ENCODE measurements at places on chromosomes 2 and 18.

- no peak for DNase-seq
These were observed 303.1 kb upstream of the VWC2L start for GRCh38 chr2:214107726-214108125.

- DNase-seq = no peak
These were observed 411.6 kb downstream of the ZNF521 start for GRCh38 chr18:24940416-24940815.

- no peak for DNase-seq
These were observed 519.4 kb upstream of the DSEL start for GRCh38 chr18:68035774-68036522.

GRCh38 chr2:188345831-188346458, 54.3 kb downstream of the GULP1 start:
- DNase-seq = no peak

GRCh38 chr2:212538305-212539071, at the start of gene ERBB4:
ERBB4 (minus strand) TSS chr2:212538802; CDS start chr2:212538530, 272 bp downstream.
- DNase-seq = no peak

DNA sequence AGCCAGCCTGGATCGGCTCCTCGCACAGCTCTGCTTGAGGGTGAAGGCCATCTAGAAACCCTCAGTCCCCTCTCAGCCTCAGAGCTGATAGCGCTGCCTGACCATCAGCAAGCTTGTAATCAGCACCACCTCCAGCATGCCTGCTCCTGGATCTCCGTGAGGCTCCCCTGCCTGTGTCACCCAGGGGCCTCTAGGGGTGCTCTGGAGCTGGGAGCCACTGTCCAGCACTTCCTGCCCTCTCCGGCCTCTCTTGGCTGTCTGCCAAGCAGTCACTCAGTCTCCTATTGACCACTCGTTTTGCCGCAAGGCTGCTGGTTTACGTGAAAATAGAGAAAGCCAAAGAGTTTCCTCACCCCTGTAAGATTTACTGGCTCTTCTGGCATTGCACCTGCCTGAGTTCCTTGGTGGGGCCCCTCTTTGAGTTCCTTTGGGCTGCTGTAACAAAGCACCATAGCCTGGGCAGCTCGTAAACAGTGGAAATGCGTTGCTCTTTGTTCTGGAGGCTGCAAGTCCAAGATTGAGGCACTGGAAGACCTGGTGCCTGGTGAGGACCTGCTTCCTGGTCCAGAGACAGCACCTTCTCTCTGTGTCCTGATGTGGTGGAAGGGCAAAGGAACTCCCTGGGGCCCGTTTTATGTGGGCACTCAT, 17.9 kb downstream of the CAPN10 start:
- no peak for DNase-seq

- no peak for DNase-seq
These were observed 467.7 kb upstream of the ID2 start for GRCh38 chr2:8214036-8214615.

DNA sequence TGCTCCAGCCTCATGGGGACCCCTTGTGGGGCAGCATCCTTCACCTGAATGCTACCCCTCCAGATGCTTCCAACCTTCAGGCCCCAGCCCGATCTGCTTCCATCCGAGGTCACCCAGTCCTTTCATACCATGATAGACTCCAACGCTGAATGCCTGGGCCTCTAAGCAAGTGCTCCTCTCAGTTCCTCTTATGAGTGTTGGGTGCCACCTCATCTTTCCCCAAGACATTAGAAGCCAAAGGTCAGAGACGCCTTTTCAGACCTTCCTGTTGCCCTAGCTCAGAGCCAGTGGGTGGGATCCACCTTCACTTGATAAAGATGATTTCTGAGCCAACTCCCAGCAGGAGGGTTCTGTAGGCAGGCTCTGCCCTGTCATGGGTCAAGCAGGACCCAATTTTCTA, 174.5 kb upstream of the MGAT5 start:
- no peak for DNase-seq

- DNase-seq = no peak
These were observed 630 bp downstream of the PPM1G start for GRCh38 chr2:27408601-27409320.

GRCh38 chr2:241094924-241095420, 7.1 kb downstream of the MTERF4 start:
- DNase-seq = no peak

GRCh38 chr2:96795076-96795475, 21.0 kb upstream of the CNNM3 start:
- DNase-seq = no peak

GRCh38 chr2:62992561-62992960, 58.1 kb upstream of the OTX1 start:
- no peak for DNase-seq

DNA sequence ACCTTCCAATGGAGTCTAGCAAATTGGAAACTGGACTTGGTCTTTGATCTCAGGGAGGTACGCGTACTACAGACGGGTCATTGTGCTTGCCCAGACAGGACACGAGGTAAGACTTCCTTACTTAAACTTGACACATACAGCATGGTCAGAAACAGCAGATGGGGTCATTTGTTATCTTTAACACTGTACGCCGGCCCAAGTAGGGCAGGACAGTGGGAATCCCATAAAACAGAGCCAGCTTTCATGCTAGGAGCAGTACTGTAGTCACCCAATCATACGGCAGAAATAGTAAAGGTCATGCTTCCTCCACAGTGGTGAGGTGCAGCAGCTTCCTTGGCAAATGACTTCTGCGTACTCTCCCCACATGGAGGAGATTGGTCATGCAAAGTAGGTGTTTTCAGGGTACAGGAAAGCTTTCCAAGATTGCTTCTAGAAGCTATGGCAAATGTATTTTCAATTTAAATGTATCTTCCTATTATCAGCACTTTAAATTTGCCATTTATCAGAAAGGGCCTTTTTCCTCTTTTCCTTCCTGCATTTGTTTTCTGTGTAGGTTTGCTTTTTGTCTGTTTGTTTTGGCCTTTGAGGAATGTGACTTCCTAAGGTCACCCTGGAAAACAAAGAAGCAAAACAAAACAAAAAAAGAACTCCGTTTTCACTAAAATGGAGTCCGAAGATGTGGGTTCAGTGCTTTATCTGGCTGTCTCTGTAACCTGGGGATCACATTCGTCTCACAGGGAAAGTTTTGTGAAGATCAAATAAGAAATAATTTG, 74.0 kb upstream of the DSG1 start:
- no peak for DNase-seq

GRCh38 chr18:2982022-2982421, 30.9 kb downstream of the LPIN2 start:
- DNase-seq = no peak

- DNase-seq = no peak
These were observed 292.5 kb downstream of the ALK start for GRCh38 chr2:29628862-29629261.

- no peak for DNase-seq
These were observed 3.3 kb upstream of the WNT10A start for GRCh38 chr2:218877331-218877730.

DNA sequence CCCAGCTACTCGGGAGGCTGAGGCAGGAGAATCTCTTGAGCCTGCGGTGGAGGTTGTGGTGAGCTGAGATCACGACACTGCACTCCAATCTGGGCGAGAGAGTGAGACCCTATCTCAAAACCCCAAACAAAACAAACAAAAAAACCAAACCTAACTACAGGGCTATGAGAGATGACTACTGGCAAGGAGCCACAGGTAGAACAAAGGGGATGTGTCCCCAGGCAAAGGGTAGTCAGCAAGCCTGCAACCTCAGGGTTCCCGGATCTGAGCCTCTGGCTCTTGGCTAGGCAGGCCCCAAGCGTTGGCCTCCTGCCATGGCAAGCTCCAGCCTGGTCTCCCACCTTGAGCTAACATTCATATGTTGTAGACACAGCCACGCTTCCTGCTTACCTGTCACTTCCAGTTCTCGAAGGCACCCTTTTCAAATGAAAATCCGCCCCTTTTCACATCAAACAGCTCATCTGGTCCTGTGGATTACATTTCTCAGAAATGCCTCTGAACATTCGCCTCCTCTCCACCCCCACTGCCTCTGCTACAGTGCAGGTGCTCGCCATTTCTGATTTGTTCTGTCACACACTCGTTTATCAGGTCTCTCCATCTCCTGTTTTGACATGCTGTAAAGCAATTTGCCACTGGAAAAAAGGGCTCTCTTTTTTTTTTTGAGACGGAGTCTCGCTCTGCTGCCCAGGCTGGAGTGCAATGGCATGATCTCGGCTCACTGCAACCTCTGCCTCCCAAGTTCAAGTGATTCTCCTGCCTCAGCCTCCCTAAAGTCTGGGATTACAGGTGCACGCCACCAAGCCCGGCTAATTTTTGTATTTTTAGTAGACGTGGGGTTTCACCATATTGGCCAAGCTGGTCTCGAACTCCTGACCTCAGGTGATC, 13.1 kb upstream of the ACTR3 start:
- DNase-seq = no peak

- no peak for DNase-seq
These were observed 207.2 kb downstream of the SLC8A1 start for GRCh38 chr2:40244675-40245074.

DNA sequence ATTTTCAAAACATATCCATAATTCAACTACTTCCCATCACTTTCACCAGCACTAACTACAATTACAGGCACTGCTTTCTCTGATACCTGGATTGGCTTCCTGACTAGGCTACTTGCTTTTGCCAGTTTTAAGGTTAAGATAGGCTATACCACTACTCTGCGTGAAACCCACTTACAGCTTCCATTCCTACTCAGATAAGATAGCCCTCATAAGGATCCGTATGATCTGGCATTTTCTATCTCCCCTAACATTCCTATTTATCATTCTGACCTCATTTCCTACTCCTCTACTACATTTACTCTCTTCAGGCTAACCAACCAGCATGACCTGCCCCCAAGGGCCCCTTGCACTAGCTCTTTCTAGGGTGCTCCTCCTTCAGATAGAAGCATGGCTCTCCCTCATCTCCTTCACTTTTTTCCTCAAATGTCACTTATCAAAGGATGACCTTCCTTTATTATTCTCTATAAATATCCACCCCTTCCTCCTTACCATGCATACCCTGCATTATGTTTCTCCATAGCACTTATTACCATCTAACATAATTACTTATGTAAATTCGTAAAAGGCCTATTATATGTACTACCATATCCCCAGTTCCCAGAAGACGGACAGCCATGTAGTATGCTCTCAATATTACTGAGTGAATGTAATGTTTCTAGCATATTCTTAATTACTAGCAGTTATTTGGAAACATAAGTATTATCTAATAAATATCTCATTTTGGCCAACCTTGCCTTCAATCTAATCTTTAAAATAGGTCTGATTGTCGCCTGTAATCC, 4.4 kb downstream of the TIA1 start:
- no peak for DNase-seq

GRCh38 chr2:24018241-24018640, 8.4 kb downstream of the MFSD2B start:
- DNase-seq = no peak

DNA sequence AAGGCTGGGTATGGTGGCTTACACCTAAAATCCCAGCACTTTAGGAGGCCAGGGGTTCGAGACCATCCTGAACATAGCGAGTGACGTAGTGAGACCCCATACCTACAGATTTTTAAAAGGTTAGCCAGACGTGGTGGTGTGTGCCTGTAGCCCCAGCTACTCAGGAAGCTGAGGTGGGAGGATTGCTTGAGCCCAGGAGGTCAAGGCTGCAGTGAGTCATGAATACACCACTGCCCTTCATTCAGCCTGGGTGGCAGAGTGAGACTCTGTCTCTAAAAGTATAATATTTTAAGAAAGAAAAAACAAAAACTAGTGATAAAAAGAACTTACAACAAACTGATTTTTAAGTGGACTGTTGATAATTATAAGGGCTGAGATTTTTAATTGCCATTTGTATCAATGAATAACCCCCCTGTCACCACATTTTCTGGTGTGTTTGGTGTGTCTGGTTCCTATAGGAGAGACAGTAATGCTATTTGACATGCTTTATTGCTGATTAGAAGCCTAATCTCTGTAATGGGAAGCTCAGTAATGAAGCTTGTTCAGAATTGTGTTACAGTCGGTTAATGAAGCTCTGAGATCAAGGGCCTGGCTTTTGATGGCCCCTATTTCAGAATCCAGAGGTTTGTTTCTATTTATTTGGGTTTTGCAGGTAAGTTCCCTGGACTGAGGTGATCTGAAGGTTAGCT, 147.0 kb downstream of the NEDD4L start:
- DNase-seq = no peak

- DNase-seq = no peak
These were observed 12.8 kb downstream of the C2orf69 start for GRCh38 chr2:199923924-199924323.

- no peak for DNase-seq
These were observed 116.3 kb downstream of the DHRS9 start for GRCh38 chr2:169185711-169186110.

- no peak for DNase-seq
These were observed 46.9 kb upstream of the CNOT11 start for GRCh38 chr2:101205521-101206479.

GRCh38 chr18:24341361-24341760, 56.3 kb downstream of the OSBPL1A start:
- no peak for DNase-seq

DNA sequence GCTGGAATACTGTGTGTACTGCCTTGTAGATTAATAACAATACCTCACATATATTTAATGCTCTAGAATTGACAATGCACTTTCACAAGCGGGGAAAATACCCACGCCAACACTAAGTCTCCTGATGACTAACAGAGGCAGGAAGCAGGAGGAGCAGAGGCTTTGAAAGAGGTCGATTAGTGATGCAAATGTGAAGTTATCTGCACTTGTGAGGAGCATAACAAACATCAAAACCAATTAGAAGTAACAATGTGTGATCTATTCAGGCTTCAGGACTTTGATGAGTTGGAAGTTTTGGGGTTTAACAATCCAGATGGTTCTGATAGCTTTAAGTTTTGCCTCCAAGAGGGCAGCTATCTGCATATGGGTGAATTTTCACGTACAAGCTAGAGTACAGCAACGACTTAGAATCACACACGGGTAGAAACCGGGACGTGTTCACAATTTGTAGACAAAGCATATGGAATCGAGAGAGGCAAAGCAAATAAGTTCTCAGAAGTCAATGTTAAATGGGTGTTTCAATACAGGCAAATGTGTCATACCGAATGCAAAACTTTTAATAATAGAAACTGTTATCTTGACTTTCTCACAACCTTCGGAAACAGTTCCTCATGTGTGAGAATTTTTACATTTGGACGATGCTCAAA, 114.5 kb downstream of the METTL8 start:
- no peak for DNase-seq

- no peak for DNase-seq
These were observed 4.0 kb downstream of the PTPN2 start for GRCh38 chr18:12879840-12880540.
